ENCODE measurements at places on chromosomes 11 and 22. TPM values are rescaled to one million over a fixed set of nuclear protein-coding genes. Genes with fewer than 3 reads are reported as not detected.

Gene NCF4
- 0.54 TPM for total RNA-seq

Gene CYTH4
- 0.38 TPM for total RNA-seq

- no peak for DNase-seq
These were observed 84.5 kb downstream of the CEP164 start for GRCh38 chr11:117412176-117412575.

DNA sequence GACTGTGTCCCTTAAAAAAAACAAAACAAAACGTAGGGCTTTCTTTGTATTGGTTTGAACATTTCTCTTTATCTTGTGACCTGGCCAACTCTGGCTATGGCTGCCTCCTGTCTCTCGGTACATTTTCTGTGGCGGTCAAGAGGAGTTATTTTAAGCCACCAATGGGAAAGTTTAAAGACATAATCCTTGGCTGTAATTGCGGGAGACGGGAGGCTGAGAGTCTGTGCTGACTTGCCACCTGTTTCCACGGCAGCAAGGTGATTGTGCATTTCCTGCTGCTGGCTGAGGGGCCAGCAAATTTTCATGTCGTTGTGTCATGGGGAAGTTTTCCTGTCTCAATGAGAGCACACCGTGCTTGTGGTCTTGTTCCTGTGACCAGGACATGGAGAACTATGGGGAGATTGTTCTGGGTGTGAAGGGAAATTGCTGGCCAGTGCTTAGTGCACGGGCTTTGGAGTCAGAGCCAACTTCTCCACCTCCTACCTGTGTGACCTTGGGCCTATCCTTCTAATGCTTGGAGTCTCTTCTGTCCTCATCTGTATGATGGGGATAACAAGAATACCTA, 11.0 kb downstream of the PTPRJ start:
- DNase-seq, result peak; percentile 72

Gene CEP126
- 3.8 TPM for total RNA-seq

Gene OR5AL1
- not detected for total RNA-seq

- DNase-seq, result no peak
These were observed 18.6 kb upstream of the TMA7B start for GRCh38 chr22:39941601-39942000.

Gene OR51L1
- total RNA-seq, result not detected

Gene DBX1
- total RNA-seq, result not detected

All from Calu3 (cell line).